ENCODE measurements at places on chromosomes 2 and 18. TPM values are rescaled to one million over a fixed set of nuclear protein-coding genes. Genes with fewer than 3 reads are reported as not detected.

Gene RND3
- 43.7 TPM for total RNA-seq

Gene FAM110C
- 0.18 TPM for total RNA-seq

Gene GALNT14
- 44.3 TPM for total RNA-seq

Gene IL36RN
- total RNA-seq = 0.12 TPM

Gene UGT1A4
- total RNA-seq = 0.07 TPM

Gene C2orf66
- total RNA-seq = not detected

Gene CCDC85A
- total RNA-seq = 0.39 TPM

Gene CROCC2
- not detected for total RNA-seq
